ENCODE measurements at places on chromosomes 1 and 21.

DNA sequence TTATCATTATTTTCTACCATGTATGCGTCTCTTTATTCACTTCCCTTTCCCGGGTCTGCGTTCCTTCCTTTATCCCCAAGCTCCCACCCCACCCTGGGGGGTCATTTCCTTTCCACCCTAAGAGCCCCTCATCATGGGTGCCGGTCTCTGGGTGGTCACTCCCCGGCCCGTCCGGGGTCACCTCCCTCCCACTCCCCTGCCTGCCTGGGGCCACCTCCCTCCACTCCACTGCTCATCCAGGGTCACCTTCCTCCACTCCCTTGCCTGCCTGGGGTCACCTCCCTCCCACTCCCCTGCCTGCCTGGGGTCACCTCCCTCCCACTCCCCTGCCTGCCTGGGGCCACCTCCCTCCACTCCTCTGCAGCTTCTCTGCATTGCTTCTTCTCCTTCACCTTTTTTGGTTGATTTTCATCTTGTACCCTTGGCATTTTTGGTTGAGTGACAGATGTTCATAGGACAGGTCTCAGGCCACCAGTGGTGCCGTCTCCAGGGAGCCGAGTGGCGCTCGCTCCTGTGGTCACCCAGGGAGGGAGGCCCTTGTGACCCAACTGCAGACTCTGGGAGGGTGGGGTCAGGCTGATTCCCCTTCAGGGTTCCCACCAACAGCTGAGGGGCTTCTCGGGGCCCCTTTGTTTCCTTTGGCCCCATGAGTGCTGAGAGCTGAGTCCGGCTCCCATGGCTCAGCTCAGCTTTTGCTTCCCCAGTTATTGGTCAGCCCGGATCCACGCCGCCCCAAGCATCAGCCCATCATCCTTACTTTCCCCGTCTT is 48.6 kb upstream of the PCBP3 start:
- no peak for DNase-seq

- no peak for DNase-seq
Observed at GRCh38 chr1:115652236-115652788, 10.5 kb downstream of the VANGL1 start.

DNA sequence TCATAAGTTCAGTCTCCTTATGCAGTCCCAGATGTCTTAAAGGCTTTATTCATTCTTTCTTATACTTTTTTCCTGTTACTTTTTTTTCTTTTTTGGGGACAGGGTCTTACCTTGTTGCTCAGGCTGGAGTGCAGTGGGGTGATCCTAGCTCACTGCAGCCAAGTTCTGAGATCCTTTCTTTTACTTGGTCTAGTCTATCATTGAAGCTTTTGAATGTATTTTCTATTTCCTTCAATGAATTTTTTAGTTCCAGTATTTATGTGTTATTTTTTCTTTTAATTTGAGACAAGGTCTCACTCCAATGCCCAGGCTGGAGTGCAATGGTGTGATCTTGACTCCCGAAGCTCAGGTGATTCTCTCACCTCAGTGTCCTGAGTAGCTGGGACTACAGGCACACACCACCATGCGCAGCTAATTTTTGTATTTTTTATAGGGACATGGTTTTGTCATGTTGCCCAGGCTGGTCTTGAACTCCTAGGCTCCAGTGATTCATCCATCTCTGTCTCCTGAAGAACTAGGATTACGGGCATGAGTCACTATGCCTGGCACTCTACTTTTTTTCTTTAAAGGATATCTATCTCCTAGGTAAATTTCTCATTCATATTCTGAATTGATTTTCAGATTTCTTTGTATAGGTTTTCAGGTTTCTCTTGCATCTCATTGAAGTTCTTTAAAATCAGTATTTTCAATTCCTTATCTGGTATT is 26.1 kb upstream of the GTF2B start:
- DNase-seq: no peak

DNA sequence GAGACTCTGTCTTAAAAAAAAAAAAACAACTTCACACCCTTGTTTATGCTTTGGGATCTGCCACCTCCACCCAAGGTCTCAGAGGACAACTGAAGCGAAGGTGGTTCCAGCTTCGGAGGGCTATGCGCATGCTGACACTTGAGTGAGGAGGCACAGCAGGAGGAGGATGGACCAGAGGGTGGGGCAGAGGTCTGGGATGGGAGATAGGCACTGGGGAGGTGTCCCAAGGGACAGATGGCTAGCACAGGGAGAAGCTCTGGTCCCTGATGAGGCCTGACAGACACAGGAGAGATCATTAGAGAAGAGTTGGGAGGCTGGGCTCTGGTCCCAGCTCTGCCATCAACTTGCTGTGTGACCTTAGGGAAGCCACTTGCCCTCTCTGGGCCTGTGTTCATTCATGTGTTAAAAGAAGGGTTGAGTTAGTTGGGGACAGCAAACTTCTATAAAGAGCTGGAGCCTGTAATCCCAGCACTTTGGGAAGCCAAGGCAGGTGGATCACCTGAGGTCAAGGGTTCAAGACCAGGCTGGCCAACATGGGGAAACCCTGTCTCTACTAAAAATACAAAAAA is 16.8 kb downstream of the E2F2 start:
- DNase-seq: no peak

DNA sequence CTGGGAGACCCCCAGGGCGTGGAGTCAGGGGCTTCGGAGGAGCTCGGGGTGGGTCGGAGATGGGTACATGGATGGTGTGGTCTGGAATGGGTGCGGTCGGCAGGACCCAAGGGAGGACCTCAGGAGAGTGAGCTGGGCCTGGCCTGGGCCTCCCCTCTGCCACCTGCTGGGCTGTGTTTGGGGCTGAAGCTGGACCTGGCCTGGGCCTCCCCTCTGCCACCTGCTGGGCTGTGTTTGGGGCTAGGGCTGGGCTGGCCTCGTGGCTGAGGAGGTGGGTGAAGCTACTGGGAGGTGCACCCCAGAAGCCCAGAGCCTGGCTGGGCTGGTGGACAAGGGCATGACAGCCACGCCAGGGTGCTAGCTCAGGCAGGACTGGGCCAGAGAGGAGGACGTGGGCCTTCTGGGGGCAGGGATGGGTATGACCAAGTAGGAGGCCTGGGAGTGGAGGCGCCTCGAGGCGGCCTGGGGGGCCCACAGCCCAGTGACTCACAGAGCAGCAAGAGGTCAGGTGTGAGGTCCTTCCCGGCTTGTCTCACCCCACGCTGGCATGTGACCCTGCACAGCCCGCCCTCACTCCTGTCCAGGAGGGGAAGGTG is 14.5 kb downstream of the SAMD11 start:
- DNase-seq: no peak

DNA sequence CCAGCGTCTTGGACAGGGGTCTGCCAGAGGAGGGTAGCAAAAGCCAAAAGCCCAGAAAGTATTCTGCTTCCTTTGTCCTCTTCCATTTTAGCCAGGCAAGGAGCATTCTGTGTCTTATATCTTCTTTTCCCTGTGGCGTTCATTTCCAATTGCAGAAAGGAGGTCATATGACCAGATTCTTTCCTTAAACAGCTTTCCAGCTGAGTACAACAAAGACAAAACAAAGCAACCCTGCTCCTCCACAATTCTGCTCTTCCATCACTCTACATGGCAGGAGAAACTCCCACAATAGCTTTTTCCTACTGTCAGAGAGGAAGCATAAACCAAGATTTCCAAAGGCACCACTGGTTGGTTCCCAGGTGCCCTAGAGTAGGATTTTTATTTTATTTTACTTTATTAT is 19.7 kb downstream of the ENSA start:
- no peak for DNase-seq

- DNase-seq: no peak
Observed at GRCh38 chr1:110336300-110337039, 2.7 kb upstream of the RBM15 start.

DNA sequence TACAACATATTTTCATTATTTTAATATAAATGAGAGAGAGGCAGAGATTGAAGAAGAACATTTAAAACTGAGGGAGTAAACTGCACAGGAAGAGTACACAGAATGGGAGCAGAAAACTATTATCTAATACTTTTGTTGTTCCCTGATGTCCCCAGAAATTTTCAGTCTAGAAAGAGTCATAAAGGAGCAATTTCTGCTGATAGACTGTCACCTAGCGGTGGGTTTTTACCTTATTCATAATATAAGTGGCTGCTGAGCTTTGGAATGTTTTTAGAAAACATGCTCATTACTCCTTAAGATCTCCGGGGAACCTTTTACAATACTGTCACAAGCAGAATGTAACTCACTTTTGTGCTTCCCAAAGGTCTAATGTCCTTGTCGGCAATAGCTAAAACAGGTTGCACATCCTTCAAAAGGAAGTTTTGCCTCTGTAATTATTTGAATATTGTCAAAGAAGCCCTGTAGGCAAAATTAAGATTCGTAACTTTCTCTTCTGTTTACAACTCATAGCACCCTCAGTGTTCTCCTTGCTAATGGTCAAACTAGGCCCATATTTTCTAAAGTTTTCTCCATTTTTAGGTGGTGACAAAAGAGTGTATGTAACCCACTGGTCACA is 4.9 kb upstream of the NPL start:
- no peak for DNase-seq

- no peak for DNase-seq
Observed at GRCh38 chr21:46205766-46206162, 21.5 kb upstream of the SPATC1L start.
